CD8-positive, alpha-beta T cell (primary cell): ENCODE measurements at places on chromosomes 6 and 20.

GRCh38 chr20:52624281-52624680 is 347.9 kb upstream of the TSHZ2 start:
- DNase-seq, result no peak

GRCh38 chr6:125129354-125129753 is 24.2 kb upstream of the TPD52L1 start:
- DNase-seq, result no peak

DNA sequence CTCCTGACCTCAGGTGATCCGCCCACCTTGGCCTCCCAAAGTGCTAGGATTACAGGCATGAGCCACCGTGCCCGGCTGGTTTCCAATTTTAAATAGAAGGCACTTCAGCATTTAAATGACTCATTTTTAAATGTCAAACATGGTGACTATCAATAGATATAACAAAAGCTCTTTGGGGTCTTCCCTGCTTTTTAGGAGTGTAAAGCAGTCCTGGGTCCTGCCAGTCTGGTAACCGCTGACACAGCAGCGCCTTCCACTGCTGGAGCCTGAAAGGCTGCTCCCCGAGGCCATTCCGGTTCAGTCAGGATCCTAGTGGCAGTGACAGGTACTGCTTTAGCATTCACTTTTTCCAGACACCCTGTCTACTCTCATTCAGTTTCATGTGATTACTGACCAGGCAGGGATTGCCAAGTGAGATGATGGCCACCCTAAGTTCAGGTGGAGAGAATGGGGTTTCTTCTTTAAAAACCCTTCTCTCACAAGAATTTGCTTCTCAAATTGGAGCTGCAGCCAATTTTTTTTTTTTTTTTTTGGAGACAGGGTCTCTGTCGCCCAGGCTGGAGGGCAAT is 5.1 kb downstream of the DIDO1 start:
- peak; percentile 48 for DNase-seq

DNA sequence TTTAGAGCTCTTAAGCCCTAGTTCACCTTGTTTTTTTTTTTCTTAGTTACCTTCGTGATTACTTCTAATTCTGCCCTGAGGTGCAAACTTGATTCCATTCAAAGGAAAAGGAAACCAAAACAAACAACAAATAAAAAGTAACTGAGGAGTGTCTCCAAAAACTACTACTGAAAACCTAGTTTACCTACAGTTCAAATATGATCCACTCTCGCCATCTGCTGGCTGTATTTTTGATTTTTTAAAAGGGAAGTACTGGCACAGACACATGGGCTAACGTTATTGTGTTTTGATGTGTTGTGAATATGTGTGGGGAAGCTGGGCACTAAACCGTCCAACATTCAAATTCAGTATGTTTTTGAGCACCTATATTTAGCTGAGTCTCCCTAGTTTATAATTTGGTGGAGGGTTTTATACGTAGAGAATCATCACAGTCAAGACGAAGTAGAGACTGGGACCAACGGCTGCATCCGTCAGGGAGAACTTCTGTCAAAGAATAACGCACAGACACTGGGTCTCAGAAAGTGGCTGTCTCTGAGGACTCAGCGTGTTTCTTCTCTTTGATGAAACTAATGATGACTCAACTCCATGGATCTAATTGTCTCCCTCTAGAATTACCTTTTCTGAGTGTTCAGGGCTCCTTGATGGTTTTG is 373.5 kb upstream of the BTBD3 start:
- DNase-seq, result no peak

GRCh38 chr6:129844118-129844891 is 16.8 kb downstream of the TMEM244 start:
- DNase-seq, result no peak

DNA sequence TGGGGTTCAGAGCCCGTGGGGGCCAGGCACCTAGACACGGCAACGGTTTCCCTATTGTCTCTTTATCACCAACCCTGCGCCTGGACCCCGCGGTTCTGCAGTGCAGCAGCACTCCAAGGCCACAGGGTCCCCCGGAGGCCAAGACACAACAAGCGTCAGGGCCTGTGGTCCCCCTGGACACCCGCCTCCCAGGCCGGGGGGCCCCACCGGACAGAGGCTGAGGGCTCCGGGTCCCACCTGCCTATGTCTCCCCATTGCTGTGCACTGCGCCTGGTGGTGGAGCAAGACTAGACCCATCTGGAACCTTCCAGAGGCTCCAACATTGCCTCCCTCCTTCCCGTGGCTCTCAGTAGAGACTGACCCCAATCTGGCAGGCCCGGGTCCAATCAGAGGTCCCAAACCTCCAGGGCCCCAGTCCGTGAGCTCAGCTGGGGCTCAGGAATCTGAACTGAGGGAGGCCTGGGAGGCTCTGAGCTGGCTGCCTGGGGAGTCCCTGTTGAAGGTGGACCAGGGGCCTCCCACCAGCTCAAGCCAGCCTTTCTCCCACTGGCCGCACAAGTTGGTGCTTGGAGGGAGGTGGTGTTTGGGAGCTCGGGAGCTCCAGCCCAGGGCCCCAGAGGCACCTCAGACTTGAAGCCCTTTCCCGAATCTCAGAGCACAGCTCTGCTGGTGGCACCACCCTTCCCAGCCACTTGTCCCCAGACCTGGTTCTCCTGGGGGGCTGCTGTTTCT is 8.8 kb downstream of the GATA5 start:
- no peak for DNase-seq

GRCh38 chr20:40251284-40251932 is 437.6 kb downstream of the MAFB start:
- no peak for DNase-seq

- DNase-seq, result no peak
These were observed 58.4 kb downstream of the EZR start for GRCh38 chr6:158760618-158761250.

- no peak for DNase-seq
These were observed 1.7 kb upstream of the WFDC2 start for GRCh38 chr20:45467861-45468260.

- no peak for DNase-seq
These were observed 46.6 kb downstream of the CDH22 start for GRCh38 chr20:46261456-46262253.

DNA sequence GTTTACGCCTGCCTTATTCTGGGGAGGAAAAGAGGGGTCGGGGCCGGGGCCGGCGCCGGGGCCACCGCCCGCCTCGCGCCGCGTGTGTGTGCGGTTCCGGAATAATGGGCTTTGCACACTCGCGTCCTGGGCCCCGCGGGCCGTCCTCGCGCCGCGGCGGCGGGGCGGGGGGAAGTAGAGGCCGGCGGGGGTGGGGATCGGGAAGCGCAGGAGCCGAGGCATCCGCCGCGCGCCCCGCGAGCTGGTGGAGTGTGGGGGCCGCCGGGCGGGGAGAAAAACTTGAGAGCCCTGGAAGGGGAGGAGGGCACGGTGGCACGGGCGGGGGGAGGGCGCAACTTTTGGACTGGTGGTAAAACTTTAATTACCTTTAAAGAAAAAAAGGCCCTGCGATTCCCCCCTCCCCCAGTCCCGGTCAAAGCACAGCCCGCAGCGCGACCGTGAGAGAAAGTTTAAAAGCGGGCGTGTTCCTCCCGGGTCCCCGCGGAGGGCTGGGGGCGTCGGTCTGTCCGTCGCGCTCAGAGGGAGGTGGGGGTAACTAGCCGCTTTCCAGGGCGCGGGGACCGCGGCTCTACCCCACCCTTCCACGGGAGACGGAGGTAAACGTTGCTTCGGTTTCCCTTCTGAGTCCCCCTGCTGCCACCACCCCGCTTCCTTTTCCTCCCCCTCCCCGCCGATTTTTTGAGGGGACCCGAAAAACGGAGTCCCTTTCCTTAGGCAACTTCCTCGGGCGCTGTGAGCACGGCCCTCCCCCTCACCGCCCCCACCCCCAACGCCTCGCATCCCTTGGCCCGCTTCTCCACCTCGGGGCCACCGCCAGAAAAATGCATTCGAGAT is 1.9 kb downstream of the L3MBTL3 start:
- DNase-seq, result peak; percentile 73

DNA sequence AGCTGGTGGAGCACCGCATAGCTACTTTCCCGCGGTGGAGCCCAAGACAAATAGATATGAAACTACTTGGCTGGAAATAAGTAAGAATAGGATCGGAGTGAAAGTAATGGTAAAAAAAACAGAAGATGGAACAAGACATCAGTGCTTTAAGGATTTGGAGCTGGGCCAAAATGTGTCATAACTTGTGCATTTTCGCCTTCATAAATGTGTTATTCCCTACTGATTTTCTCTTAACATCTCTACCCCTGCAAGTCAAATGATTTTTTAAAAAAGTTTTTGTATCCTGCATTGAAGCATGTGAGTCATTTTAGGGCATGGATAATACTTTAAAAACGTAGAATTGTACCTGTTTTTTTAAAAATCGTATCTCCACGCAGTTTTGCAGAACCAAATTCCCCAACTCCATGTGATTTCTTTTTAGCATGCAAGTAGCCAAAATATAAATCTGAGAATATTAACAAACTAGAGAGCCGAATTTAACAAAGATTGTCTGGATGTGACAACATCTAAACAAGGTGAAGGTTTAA is 882 bp upstream of the FAM184A start:
- DNase-seq, result no peak

- DNase-seq, result peak; percentile 99
These were observed 50.0 kb upstream of the EZR start for GRCh38 chr6:158868890-158869825.

- DNase-seq, result peak; percentile 78
These were observed 24.8 kb downstream of the BACH2 start for GRCh38 chr6:90271831-90272230.

- no peak for DNase-seq
These were observed 559.5 kb upstream of the MMS22L start for GRCh38 chr6:97842521-97842920.

- no peak for DNase-seq
These were observed at the start of gene PHACTR1 for GRCh38 chr6:12716298-12716916. PHACTR1 (plus strand) TSS chr6:12716767.

DNA sequence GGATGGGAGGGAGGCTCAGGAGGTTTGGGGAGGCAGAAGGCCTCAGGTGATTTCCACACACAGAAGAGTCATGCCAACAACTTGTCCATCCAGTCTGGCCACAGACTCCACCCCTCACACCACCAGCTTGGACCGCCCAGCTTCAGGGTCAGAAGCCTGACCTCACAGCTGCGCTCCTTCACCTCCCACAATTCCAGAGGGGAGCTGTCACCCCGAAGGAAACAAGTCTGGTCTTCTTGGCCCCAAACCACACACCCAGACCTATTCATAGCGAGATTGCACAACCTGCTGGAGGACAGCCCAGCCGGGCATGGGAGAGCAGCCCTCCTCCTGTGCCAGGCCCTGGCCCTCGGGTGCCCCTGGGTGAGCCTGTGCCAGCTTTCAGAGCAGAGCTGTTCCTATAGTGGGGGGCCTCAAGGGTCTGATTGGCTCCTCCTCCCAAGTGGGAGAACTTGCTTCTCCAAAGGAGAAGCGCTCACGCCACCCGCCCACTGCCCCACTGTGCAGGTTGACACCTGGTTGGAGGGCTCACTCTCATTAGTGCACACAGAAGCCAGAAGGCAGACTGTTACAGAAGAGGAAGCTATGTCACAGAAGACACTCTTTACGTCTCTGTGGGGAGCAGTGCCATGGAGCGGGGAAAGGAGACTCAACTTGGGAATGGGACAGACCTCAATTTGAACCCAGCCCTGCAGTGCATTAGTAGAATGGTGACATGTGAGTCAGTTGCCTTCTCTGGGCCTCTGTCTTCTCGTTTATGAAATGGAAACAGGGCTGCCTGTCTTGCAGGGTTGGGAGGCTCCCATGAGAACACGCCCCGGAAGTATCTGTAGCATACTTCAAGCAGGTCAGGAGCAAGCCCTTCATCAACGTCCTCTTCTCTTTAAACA is 128.8 kb downstream of the FOXO3 start:
- DNase-seq, result no peak

DNA sequence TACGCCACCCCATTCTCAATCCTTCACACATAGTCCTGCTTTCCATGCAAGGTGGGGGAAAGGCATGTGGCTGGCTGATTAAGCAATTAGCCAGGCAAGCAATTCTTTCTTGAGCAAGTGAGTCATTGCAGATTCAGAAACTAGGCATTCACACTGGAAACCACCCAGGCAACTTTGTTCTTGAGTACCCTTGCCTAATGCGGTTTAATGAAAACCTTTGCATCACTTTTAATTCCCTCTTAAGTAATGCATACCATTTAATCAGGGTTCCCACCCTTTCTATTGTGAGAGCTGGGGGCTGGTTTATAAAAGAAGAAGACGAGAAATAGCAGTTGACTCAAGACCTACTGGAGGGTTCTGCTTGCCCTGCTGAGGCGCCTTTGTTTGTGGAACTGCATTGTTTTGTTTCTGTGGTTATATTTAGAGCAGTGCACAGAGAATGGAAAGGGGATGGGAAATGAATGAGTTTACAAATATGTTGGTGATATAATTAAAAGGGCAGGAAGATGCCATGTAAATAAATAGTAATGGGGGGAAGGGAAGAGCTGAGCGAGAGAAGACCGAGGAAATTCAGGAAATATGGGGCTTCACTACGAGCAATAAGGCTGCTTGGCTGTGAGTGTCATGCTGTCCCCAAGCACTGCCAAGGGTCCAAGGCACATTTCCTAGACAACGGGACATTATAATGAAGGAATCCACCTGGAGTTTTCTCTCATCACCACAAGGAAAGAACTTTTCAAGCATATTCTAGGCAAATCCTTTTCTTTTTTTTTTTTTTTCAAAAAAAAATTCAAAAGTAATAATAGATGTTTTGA is 48.8 kb upstream of the TSHZ2 start:
- DNase-seq, result no peak

DNA sequence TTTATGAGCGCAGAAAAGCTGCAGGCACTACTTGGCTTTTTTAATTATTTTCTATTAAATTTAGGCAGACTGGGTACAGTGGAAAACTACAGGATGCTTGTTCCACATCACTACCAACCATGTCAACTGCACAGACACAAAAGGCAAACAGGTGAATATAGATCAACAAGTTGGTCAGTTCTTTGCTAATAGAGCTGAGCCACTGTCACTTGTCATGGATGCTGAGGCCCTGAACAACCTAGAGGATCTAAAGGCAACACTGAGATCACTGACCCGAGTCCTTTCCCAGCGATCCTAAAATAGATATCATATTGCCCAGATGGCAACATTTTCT is 34.5 kb upstream of the FAM83C start:
- no peak for DNase-seq
